Esophagus muscularis mucosa (tissue), 4 donors: ENCODE measurements at places on chromosomes 12 and 14.

- no peak for DNase-seq
These were observed 33.4 kb downstream of the TMTC1 start for GRCh38 chr12:29750131-29750927.

DNA sequence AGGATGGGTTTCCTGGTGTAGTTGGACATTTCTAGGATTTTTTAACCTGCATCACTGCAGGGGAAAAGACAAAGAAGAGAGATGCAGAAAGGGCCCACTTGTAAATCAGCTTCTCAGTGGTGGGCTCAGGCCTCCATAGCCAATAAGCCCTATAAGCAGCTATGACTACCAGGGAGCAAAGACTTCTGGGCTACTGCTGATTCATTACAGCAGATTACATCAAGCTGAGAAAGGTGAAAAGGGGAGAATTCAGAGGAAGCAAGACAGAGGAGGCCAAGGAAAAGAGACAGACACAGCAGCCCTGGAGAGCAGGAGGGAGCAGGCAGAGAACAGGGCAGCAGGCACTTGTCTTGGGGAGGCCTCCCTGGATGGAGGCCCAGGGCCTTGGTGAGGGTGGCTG is 95.2 kb downstream of the KCNA5 start:
- no peak for DNase-seq

- no peak for DNase-seq
These were observed 18.9 kb downstream of the ITPK1 start for GRCh38 chr14:93096691-93097322.

GRCh38 chr12:66620688-66621087 is 58.2 kb downstream of the GRIP1 start:
- DNase-seq = no peak

DNA sequence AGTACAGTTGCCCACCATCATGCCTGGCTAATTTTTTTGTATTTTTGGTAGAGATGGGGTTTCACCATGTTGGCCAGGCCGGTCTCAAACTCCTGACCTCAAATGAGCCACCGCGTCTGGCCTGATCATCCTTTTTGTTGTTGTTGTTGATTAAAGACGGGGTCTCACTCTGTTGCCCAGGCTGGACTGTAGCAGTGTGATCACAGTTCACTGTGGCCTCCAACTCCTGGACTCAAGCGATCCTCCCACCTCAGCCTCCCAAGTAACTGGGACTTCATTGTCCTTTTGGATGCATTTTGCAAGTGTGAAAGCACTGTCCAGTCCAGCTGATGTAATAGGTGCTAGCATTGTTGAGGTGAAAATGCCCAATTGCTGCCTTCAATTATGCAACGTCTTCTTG is 27.1 kb upstream of the ATXN2 start:
- no peak for DNase-seq

DNA sequence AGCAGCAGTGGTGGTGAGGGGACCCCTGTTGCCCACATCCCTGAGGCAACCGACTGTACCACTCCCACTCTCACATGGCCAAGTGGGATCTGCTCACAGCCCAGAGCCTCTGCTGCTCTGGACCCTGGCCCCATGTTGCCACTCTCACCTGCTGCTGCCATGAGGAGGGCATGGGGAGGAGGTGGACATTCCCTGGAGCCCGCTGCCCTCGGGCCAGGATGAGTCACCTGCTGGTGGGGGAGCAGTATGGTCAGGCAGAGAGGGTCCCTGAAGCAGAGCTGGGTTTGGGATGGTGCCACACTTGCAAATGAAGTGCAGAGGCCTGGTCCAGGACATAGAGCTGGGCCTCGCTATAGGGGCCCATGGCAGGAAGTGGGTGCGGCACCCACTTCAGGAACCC is 26.1 kb downstream of the SDR9C7 start:
- no peak for DNase-seq

GRCh38 chr12:48001505-48002413 is 2.5 kb downstream of the COL2A1 start:
- no peak for DNase-seq

GRCh38 chr12:67457778-67458665 is 188.9 kb downstream of the CAND1 start:
- no peak for DNase-seq

GRCh38 chr14:65239938-65240296 is 137.6 kb upstream of the MAX start:
- no peak for DNase-seq

DNA sequence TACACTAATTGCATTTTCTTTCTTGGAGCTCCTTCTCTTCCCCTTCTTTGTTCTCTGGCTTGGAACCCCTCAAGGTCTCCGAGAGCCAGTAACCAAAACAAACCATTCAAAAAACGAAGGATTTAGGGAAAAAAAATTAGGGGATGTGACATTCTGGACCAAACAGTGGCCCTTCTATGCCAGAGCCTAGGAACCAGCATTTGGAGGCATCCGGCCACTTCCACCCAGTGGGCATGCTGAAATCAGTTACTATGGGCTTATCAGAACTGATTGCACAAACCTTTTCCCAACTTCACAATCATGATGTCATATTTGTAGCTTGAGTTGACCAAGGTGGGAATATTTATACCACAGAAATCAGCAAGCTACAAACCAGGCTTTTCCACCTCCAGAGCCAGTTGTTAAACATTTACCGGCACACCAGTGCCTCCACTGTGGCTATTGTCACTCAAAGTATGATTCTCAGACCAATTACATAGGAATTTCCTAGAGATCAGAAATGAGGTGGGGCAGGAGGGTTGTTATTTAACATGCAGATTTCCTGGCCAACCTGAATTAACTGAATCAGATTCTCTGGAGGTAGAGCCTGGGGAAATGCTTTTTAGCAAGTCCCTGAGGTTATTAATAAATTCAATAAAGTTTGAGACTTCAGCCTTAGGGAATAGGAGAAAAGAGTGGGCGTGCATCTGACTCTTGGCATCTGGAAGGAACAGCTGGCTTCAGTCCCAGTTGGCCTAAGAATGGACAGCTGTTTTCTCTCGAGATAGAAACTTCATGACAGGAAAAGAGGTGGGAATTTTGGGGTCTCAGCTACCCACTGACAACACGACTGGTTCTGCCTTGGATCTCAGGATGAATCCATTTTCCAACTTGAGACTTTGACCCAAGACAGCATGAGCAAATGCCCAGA is 273.9 kb downstream of the ZFP36L1 start:
- no peak for DNase-seq

- no peak for DNase-seq
These were observed 47.7 kb downstream of the CIT start for GRCh38 chr12:119829439-119829838.

DNA sequence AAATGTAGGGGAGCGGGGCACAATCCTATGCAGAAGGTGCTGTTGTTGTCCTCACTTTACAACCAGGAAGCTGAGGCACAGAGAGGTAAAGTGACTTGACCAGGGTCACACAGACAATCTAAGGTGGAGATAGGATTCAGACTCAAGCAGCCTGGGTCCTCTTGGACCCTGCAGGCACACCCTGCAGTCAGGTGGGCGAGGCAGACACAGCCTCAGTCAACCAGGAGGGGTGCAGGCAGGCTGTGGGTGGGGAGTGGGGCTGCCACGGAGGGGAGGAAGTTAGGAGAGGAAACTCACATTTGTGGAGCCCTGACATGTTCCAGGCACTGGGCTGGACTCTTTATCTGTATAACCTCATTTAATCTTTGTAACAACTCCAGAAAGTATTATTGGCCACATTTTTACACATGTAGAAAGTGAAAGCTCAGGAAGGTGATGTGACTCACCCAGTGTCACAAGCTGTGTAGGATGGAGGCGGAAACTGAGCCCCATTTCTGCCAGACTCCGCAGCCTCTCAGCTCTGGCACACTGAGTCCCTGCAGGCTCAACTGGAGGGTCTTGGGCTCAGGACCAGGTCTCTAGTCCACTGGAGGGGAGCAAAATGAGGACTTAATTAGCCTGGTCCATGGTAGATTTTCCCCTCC is 24.9 kb upstream of the CHGA start:
- no peak for DNase-seq

- no peak for DNase-seq
These were observed 51.8 kb downstream of the FOXN3 start for GRCh38 chr14:89365061-89365801.

GRCh38 chr14:101404426-101405170 is 156.7 kb upstream of the DIO3 start:
- no peak for DNase-seq

GRCh38 chr14:54425537-54426274 is 15.5 kb downstream of the CNIH1 start:
- DNase-seq = no peak

DNA sequence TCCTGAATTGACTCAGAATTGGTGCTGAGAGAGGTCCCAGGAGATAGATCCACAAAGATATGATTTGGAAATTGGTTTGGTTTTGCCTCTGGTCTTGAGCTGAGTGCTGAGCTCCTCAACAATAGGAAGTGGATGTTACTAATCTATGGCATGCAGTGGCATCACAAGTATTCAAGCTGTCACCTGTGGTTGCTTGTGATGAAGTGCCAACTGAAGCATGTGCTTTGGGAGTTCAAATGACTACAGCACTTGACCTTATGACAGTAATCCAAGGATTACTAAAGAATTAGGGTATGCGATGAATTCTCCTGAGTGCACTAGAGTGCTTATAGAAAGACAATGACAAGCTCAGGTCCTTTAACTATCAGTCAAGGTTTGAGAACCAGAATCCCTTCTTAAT is 406.2 kb downstream of the NOVA1 start:
- no peak for DNase-seq

DNA sequence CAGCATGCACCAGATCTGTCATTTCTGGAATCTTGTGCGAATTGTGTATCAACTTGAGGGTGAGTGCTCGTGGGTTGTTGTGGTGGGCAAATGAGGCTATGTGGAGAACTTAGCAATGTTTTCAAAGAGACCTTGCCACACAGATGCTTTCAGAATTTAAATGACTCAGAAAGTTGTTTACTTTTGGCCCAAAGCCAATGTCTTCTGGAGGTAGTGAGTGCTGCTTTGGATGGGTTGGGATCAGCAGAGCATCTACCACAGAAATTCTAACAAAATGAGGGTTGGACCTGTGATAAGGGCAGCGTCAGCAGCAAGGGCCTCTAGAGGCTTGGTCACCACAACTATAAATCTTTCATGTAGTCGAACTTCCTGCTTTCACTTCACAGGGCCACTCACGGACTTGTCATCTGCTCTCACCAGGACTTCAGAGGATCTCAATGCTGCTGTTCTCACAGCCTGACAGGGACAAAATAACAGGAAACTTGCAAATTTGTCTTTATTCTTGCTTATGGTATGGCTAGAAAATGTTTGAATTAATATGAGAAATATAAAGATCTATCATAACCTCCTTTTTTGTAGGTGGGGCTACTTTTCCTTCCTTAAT is 111.4 kb downstream of the DACT1 start:
- no peak for DNase-seq

GRCh38 chr14:60946773-60947172 is 34.1 kb downstream of the TRMT5 start:
- no peak for DNase-seq

DNA sequence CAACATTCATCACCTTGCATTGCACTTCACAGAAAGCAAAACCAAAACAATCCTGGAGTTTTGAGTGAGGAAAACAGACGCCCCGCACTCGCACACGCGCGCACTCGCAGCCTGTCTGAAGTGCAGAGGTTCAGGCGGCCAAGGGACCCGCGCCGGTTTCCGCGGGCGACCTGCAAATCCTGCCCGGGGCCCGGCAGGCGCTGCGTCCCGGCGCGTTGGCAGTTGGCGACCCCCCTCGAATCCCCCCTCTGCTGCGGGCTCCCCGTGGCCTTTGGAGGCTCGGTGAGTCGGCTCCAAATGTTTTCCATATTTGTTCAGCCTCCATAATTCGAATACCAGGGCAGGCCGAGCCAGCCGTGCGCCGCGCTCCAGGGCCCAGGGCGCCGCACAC is at the start of gene SSPN:
SSPN (plus strand) TSS at position 324 of the 391 bp plus-strand sequence. CDS start 100 bp downstream, outside the sequence.
- no peak for DNase-seq

GRCh38 chr14:64860039-64860438 is 19.7 kb downstream of the SPTB start:
- DNase-seq = no peak

DNA sequence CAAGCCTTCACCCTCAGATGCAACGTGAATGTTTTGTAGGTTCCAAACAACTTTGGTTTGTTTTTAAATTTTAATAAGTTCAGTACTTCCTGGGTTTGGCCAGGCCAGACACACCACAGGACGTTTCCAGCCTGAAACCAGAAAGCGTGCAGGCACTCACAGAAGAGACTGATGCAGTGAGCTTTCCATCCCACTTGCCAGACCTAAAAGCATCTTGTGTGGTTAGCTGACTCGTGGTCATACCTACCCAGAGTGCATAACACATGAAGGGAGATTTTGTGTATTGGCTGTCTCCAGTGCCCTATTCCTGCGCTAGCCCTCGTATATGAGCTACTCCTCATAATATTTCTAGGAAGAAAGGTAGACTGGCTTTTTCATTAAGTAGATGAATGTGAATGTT is 297.3 kb upstream of the FAR2 start:
- DNase-seq = no peak

- DNase-seq = no peak
These were observed 68.0 kb downstream of the RNF34 start for GRCh38 chr12:121467638-121468498.

- DNase-seq = no peak
These were observed 8.8 kb downstream of the IKBIP start for GRCh38 chr12:98635657-98636323.
